ENCODE measurements at places on chromosomes 12 and 14.

DNA sequence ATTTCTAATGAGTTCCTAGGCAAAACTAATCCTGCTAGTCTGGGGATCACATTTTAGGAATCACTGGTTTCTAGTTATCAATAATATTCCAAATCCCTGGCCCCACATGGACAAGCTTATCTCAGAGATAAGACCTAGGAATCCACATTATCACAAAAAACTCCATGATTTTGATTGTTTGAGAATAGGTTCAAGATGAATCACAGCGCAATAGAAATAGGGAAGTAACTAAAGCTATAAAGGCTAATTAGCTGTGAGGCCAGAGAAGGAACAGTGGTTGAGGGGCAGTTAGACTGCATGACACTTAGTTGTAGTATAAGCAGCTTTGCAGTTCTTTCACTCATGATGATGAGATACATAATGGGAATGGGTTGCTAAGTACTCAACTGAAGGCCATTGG lies 13.1 kb upstream of the ATP5F1B start:
- DNase-seq = no peak

DNA sequence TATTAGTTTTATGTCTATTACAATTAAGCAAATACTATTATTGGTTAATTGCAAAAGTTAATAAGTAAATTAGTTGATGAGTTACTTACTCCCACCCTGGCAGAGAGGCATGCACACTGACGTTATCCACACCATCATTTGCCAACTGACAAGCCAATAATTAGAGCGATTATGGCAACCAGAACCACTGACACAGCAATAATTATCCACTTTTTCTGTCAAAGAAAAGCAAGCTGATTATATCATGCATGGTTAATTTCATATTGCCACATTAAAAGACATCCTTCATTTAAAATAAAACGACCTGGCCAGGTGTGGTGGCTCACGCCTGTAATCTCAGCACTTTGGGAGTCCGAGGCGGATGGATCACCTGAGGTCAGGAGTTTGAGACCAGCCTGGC lies 43.1 kb downstream of the STX2 start:
- no peak for DNase-seq

- DNase-seq = no peak
These were observed 214.8 kb downstream of the CHST11 start for GRCh38 chr12:104671409-104672095.

- DNase-seq = no peak
These were observed 558 bp downstream of the TEX22 start for GRCh38 chr14:105398726-105399465.

GRCh38 chr12:131365821-131366260 lies 345.0 kb upstream of the SFSWAP start:
- no peak for DNase-seq

GRCh38 chr12:153080-153746 lies 60.7 kb downstream of the SLC6A12 start:
- peak; percentile 73 for DNase-seq

- DNase-seq = no peak
These were observed 41.5 kb downstream of the SNAPC1 start for GRCh38 chr14:61803755-61804154.

- DNase-seq = no peak
These were observed 79.9 kb upstream of the KCNA1 start for GRCh38 chr12:4829793-4830162.

- DNase-seq = no peak
These were observed 144.2 kb downstream of the ESR2 start for GRCh38 chr14:64149921-64150320.

GRCh38 chr12:25784669-25785068 lies 173.8 kb upstream of the RASSF8 start:
- DNase-seq = no peak

Data from neural crest cell (in vitro differentiated cells).